Epithelial cell of esophagus (primary cell): ENCODE measurements at places on chromosomes 6 and 20.

DNA sequence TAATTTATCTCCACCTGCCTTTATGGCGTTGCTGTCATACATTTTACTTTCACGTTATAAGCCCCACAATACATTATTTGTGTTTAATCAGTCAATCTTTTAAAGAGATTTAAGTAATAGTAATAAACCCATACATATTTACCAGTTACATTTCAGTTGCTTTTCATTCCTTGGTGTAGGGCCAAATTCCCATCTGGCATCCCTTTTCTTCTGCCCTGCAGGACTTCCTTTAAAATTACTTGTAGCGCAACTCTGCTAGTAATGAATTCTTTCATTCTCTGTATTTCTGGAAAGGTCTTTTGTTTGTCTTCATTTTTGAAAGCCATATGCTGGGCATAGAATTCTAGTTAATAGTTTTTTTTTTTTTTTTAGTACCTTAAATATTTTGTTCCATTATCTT is 24.9 kb downstream of the ZNF334 start:
- no peak for DNase-seq

DNA sequence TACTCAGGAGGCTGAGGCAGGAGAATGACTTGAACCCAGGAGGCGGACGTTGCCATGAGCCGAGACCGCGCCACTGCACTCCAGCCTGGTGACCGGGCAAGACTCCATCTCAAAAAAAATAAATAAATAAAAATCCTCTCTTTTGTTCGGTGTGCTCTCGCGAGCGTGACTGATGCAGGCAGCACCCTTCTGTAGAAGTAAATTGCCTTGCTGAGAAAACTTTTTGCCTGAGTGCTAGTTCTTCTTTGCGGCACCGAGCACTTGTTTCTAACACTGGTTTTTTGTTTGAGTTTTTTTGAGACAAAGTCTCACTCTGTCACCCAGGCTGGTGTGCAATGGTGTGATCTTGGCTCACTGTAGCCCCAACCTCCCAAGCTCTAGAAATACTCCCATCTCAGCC is 30.5 kb downstream of the PLN start:
- DNase-seq: no peak

GRCh38 chr6:42212442-42212841 is 5.2 kb downstream of the MRPS10 start:
- DNase-seq: no peak

GRCh38 chr6:160173806-160174527 is 52.4 kb downstream of the SLC22A1 start:
- DNase-seq: no peak

GRCh38 chr6:67888546-67888885 is 746.6 kb upstream of the ADGRB3 start:
- DNase-seq: no peak

- DNase-seq: no peak
Observed at GRCh38 chr6:118744261-118744941, 93.0 kb upstream of the CEP85L start.

GRCh38 chr6:160489091-160489490 is 140.9 kb downstream of the SLC22A3 start:
- DNase-seq: no peak

- no peak for DNase-seq
Observed at GRCh38 chr20:62752181-62752670, 43.6 kb downstream of the NTSR1 start.

DNA sequence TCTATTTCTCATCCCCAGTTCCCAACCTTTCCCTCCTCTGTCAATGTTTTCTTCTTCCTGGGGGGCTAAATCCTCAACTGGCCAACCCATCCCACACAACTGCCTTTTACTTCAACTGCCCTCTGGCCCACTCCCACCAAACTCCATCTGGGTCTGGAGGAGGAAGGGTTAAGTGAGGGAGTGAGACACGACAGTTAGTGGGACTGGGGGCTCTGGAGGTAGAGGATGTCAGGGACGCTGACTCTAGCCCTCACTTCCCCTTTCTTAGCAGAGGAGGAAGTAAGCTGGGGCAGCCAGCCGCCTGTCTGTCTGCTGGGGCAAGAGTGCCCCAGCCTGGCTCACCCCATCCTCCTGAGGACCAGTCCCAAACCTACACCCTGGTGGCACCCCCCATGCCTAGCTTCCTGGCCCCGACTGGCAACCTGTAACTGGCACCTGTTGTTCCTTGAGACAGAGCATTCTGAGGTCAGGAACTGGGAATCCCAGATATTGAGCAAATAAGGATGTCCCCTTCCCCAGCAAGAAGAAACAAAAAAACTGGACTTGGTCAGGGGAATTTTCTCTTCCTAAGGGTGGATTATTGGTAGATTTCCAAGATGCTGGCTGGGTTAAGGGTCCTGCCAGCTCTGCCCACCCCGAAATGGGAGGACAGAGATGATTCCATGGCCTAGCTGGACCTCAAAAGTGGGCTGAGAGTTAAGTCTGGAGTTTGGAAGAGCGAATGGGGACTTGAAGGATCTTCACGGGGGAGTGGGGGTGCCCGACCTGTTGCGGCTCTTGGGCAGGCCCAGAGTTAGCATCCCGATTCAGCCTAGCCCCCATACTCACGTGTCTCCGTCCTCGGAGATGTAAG is 971 bp downstream of the NFKBIE start:
- DNase-seq: no peak

GRCh38 chr20:47484303-47484702 is 17.4 kb upstream of the NCOA3 start:
- DNase-seq: no peak

GRCh38 chr20:63497946-63498935 is 642 bp downstream of the EEF1A2 start:
- DNase-seq: peak; percentile 50

DNA sequence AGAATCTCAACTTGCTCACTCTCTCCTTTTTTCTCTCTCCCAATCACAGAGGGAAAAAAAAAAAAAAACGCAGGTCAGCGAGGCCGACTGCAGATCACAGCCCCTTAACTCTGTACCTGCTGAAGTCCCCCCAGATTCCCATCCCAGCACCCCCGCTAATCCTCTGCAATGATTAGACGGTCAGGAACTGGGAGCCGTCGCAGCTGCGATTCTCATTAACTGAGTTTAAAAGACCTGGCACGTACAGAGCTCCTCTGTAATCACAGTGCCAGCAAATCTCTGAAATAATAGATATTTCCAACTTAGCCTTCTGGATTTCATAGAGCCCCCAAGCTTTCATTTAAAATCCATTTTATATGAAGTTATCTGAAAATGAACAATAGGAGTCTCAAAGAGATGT is 84.4 kb downstream of the ANKRD60 start:
- DNase-seq: no peak

- peak; percentile 46 for DNase-seq
Observed at GRCh38 chr20:9912858-9913434, 74.1 kb upstream of the PAK5 start.

- DNase-seq: peak; percentile 94
Observed at GRCh38 chr6:160919723-160920440, 71.7 kb upstream of the MAP3K4 start.

DNA sequence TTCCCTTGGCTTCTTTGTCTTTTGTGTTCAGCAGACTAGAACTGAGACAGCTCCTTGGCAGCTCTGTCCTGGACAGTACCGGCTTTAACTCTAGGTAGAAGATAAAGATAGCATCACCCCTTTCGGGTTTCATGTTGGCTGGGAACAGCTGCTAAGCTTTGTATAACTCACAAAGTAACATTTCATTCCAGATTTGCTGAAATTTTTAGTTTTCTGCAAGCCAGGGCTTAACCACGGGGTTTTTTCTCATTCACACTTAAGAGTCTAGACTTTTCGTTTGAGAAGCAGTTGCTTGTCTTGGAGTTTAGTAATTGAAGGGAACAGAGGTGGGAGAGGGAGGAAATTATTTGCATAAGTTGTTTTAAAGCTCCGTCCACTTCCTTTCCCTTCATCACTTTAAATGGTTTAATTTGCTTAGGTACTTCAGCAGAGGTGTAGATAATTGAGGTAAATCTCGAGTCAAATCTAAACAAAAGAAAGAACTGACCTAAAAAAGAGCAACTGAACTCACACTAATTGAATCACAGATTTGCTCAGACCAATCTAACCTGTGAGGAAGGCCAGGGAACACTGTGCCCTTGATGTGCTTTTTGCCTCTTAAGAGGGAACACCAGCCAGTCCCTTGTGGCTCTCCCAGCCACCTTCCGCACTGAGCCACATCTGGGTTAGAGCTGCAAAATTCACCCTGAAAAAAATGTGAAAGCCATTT is 48.3 kb downstream of the RREB1 start:
- no peak for DNase-seq

DNA sequence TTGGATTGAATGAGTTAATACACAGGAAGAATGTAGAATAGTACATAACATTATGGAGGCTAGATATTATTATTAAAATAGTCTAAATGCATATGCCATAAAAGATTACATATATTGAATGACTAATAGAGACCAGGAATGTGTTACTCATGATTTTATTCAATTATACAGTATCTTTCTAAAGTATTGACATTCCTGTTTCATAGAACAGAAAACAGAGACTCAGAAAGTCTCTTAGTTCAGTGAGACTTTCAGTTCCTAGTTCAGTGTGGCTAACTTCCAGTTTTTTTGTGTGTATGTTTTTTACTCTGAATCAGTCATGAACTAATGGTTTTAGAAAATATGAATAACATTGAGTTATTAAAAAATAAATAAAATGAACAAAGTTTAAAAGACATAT is 34.6 kb upstream of the TMEM244 start:
- peak; percentile 42 for DNase-seq

- no peak for DNase-seq
Observed at GRCh38 chr6:72213654-72214053, 327.3 kb downstream of the RIMS1 start.

DNA sequence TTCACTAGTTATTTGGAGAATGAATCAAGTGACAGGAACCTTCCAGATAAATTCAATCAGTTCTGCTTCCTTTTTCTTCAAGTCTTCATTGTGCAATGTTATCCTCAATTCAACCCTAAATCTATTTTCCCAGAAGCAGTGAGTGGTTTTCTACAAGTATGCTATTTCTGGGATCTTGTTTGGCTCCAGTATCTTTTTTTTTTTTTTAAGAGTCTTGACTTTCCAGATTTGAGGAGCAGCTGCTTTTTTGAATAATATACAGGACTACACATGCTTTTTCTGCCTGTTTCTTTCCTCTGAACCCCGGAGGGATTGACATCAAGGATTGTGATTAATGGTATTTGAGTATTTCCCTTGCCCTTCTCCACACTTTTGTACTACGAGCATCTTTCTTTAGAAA is 339.2 kb upstream of the JAG1 start:
- DNase-seq: no peak

DNA sequence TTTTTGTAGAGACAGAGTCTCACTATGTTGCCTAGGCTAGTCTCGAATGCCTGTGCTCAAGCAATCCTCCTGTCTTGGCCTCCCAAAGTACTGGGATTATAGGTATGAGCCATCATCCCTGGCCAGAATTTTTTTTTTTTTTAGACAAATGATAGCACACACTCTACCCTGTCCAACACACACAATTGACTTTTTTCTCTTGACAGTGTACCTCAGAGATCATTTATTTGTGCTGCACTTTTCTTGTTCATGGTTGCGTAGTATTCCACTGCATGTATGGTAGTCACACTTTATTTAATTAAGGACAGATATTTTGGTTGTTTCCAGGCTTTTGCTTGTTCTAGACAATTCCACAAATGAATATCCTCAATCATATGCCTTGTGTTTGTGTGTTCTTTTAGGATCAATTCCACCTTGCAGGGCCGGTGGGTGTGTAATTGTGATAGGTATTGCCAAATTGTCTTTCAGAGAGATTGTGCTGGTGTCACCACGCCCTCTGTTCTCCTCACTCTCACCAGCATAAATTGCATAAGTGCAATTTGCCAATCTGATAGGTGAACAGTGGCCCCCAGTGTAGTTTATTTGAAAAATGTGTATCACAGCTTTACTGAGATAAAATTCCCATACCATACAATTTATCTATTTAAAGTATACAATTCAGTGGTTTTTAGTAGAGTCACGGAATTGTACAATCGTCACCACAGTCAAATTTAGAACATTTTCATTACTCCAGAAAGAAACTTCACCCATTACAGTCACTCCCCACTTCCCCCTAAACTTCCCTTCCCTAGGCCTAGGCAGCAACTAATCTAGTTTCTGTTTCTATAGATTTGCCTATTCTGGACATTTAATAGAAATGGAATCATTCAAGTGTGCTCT is 20.1 kb downstream of the SRC start:
- no peak for DNase-seq

GRCh38 chr6:44057931-44058616 is 69.2 kb downstream of the MRPL14 start:
- no peak for DNase-seq

DNA sequence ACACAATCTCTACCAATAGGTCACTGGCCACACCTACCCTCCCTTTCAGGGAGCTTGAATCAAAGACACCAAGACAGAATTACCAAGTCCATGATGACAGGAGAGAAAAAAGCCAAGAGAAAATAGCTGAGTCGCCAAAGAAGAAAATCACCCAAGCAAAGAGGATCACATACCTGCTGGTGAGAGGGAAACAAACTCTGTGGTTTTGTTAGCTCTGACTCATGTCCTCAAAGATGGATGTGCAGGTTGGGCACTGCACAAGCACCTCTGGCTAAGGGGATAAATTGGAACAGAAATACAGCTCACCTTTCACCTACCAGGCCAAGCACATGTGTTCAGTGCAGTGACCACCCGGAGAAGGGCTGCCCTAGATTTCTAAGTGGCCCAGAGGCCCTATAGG is 114.8 kb downstream of the TFAP2A start:
- peak; percentile 81 for DNase-seq

DNA sequence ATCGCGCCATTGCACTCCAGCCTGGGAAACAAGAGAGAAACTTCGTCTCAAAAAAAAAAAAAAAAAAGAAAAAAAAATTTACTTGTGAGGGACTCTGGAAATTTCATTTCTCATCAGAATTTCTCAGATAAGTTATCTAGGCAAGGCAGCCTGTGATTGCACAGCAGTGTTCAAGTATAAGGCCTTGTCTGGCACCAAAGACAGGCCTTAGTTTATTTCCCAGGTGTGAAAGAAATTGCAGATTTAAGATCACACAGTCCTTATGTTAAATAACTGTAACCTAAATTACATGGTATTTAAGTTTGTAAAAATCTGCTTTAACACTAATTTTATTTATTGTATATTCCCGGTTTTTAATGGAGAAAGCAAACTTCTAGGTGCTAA is 34.8 kb downstream of the HFE start:
- DNase-seq: no peak

GRCh38 chr20:62558779-62559178 is 83.0 kb upstream of the GATA5 start:
- DNase-seq: no peak

DNA sequence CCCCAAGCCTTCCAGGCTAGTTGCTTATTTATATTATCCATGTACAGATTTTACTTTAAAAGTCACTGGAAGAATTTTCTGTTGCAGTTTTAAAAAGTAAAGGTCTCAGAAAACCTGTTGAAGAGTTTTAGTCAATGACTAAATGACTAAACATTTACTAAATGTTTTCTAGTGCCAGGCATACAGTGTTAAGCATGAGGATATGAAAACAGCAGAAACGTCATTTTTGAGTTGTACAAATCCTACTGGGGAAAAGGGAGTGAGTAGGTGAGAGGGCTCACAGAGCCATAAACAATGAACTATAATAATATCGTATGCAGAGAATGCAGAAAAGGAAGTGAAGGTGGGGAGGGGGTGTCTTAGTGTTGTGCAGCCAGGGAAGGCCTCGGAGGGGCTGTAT is 66.3 kb downstream of the MAN1A1 start:
- DNase-seq: no peak

GRCh38 chr6:108744996-108745395 is 103.2 kb upstream of the ARMC2 start:
- DNase-seq: no peak

- DNase-seq: peak; percentile 20
Observed at GRCh38 chr6:35089935-35090505, 51.1 kb downstream of the TCP11 start.

GRCh38 chr6:7021301-7021700 is 86.5 kb upstream of the RREB1 start:
- no peak for DNase-seq
